Right lung (tissue), 10 donors: ENCODE measurements at places on chromosomes 7 and 10. TPM values are rescaled to one million over a fixed set of nuclear protein-coding genes. Genes with fewer than 3 reads are reported as not detected.

The TMEM130 gene
- 0.31 TPM for polyA plus RNA-seq

The IGF2BP3 gene
- polyA plus RNA-seq: 52.5 TPM

The PCGF6 gene
- polyA plus RNA-seq: 12.7 TPM

DNA sequence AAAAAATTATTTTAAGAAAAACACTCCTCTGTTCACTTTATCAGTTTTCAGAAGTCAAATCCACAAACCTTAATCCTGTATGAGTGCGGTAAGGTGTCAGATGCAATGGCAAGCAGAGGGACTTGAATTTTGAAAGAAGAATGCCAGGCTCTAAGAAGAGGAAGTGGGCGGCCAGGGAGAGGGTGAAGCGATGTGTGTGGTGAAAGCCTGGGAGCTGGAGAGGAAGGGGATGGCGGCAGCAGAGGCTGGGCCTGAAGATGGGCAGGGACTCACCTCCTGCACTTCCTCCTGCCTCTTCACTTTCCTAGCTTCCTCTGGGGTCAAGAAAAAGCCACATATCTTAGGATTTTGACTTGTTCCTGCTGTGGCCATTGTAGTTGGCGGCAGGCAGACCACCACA, 609.6 kb downstream of the PARD3 start:
- DNase-seq: no peak

- no peak for DNase-seq
Observed at GRCh38 chr7:130515315-130516040, 23.6 kb downstream of the MEST start.

- DNase-seq: no peak
Observed at GRCh38 chr10:114174695-114175188, 739 bp upstream of the CCDC186 start.

- DNase-seq: no peak
Observed at GRCh38 chr7:144907577-144907976, 71.7 kb upstream of the TPK1 start.

DNA sequence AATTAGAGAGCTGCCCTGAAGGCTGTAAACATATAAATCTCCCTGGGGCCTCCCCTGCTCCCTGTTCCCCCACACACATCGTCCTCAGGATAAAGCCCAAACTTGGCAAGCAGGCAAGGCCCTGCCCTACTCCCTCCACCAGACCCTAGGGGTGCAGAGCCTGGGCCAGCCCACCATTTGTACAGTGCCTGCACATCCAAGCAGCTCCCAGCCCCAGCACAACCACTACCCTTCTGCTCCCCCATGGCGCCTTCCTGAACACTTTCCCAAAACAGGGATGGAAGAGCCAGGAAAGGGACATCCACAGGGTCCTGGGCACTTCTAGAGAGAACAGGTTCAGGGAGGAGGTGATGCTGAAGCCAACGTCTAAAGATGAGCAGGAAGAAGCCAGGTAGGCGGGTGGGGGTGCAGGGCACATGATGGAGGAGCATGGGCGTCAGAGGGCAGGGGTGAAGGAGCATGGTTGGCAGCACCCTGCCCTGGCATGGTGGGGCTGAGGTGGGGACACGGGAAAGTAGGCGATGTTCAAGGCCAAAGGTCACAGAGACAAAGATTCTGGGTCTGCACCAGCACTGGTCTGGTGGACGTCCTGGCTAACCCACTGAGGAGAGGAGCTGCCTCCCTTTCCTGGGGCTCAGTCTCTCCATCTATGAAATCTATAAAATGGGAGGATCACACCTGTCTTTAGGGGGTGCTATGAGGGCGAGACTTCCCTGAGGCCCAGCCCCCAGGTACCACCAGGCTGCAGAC, 140.6 kb downstream of the ARHGAP22 start:
- DNase-seq: no peak

DNA sequence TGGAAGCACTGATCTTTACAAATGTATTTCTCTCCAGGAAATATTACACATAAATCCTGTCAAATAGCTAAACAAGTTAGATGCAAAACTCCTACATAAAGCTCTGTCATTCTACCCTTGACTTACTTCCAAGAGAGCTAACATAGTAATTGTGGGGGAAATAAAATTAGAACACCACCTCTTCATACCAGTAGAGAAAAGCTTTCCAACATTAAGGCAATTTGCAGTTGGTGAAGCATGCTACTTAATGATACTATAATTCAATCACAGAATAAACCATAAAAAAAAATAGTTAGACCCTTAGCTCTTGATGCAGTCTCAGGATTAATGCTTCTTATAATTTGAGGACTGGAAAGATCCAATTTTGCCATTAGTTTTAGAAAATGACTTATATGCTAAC, 35.2 kb downstream of the SEMA3A start:
- DNase-seq: no peak

DNA sequence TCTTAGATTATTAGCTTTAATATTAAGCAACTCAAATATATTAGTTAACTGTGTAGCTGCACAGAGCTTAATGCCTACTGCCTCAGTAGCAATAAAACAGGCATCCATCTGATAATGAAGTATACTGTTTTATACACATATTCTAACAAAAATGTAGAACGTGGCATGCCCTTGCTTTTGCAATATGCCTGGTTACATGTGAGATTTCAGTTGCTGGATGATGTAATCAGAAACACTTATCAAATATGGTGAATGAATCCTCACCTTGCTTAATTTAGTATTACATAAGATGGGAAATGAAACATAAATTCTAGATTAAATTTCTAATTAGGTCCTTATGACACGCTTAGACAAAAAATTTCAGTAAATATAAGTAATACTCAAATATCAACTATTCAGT, 8.0 kb downstream of the DNAJC1 start:
- DNase-seq: no peak

DNA sequence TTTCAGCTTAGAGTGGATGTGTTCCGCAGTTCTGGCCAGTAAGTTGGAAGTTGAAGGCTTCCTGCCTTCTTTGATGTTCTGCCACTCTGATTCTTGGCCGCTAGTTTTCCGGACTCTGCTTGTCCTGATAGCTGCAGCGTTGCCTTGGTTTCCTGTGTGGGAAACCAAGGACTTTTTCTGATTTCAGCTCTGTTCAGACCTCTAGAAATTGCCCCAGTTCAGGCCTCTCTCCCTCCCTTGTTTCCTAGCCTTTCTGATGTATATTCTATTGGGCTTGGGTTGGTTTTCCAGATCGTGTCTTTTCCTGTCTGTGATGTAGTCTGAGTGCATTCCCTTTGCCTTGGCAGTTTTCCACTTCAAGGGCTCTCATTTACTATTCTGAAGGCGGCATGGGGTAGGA, 318.7 kb downstream of the BBS9 start:
- DNase-seq: peak; percentile 78

DNA sequence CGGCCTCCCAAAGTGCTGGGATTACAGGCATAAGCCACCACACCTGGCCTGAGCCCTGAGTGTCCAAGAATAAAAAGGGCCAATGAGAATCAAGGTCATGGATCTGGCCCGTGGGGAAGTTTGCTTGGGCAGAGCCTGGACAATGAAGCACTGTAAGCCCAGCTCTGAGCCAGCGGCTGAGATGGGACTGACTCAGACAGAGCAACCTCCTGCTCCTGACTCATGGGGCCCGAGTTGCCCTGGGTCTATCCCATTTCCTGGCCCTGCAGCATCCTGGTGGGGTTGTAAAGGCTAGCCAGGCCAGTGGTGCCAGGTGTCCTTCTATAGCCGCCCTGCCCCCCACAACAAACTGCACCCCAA, 5.2 kb upstream of the MYH16 start:
- no peak for DNase-seq

DNA sequence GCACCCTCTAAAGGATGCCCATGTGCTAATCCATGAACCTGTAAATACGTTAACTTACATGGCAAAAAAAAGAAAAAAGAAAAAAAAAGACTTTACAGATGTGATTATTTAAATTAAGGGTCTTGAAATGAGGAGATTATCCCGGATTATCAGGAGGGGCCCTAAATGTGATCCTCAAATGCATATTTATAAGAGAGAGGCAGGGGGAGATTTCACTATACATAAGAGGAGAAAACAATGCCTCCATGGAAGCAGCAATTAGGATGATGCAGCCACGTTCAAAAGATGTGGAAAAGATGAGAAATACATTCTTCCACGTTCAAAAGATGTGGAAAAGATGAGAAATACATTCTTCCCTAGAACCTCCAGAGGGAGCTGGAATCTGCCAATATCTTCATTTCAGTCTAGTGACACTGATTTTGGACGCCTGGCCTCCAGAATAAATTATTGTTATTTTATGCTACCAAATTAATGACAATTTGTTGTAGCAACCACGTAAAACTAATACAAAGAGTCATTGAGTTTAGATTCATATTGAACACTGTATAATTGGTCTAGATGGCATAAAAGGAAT, 328.4 kb upstream of the GNAI1 start:
- no peak for DNase-seq

GRCh38 chr7:22913158-22913557, 90.5 kb upstream of the TOMM7 start:
- no peak for DNase-seq

DNA sequence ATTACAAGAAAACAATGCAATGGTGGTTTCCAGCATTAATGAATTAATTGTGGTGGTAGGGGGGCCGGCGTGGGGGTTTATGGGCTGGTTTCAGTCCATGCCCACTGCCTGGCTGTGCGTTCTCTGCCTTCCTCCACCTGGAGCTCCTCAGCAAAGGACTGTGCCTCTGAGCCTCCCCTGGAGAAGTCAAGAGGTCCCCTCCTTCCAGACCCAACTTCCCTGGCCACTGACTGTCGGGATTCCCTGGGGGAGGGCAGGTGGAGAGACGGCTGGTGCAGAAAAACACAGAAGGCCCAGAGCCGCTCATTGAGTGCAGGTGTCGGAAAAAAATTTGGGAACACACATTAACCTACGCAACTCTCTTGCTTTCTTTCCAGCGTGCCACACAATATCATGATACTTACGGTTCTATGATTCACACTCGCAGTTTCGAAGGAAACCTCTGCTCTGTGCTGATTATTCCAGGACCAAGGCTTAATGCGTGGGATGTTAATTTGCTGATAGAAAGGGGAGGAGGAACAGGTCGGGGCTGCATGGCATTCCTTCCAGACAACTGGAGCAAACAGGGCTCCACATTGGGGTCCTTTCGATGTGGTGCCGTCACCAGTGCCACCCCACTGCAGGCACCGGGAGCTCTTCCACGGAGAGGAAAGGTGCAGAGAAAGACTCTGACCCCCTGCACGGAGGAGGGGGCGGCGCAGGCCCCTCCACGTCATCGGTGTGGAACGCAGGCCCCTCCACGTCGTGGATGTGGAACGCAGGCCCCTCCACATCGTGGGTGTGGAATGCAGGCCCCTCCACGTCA, 506.7 kb downstream of the DNAJB6 start:
- DNase-seq: no peak

DNA sequence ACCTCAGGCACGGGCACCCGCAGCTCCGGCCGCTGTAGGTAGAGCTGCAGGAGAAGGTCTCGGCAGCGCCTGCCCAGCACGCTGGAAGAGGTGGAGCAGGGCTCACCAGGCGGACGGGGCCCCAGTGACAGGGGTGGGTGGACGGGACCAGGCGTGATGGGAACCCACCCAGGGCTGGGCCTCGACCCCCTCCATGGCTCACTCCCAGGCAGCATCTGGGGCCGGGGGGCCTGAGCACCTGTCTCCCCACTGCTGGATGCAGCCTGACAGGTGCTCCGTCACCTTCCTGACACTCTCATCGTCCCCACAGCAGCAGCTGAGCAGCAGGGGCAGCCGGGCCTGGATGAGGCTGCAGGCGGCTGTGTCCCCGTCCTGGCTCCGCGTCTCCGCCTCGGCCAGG, 16.7 kb upstream of the MICALL2 start:
- no peak for DNase-seq

DNA sequence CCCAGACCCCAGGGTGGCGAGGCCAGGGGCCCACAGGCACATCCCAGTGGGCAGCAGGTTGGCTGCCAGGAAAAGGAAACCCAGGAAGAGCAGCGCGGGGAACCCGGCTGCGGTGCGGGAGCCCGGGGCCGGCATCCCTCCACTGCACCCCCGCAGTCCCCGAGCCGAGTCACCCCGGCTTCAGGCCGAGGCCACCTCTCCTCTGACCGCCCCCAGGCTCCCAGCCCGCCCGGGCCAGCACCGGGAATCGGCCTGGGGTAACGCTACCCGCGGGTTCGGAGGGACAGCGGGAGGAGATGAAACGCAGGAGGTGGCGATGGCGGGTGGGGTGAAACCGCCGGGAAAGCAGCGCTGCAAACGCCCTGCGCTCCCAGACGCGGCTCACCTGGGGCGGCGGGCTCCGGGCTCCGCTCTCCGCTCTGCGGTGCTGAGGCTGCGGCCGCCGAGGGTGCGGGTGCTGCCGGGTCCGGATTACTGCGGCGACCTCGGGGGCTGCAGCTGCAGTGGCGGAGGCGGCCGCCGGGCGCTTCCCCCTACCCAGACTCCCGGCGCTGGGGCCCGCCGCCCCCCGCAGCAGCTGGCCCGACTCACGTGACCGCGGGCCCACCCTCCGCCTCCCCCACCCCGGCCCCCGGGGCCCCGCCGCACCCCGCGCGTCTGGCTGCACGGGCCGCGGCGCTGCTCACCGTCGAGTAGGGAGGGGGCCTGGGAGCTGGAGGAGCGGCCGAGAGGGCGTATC, at the start of gene SCRN1:
TSS of gene SCRN1 (minus strand) at position 545 of the 739 bp plus-strand sequence. CDS start 20,734 bp downstream, outside the sequence.
- peak; percentile 45 for DNase-seq
